Activated T-cell treated with anti-CD3 and anti-CD28 coated beads, Interleukin-2, amount 50 U/mL, for 1 hour (primary cell): ENCODE measurements at places on chromosomes 2 and 18.

DNA sequence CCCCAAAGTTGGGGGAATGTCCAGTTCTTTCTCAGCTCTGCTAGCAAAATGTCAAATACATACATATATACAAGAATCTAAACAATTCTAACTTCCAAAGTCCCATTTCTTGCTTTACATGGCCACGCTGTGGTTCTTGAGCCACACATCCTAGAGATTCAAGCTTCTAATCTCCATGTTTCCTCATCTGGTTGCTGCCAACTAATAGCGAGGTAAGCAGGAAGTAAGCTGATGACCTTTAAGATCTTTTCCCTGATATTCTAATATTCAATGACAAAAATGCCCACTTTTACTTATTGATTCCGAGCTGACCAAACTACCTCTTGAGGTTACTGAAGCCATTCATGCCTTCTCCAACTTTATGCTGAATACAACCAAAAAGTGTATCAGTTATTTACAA lies 3.3 kb downstream of the VPS54 start:
- no peak for DNase-seq

GRCh38 chr2:155256803-155257202 lies 558.3 kb downstream of the KCNJ3 start:
- DNase-seq = no peak

DNA sequence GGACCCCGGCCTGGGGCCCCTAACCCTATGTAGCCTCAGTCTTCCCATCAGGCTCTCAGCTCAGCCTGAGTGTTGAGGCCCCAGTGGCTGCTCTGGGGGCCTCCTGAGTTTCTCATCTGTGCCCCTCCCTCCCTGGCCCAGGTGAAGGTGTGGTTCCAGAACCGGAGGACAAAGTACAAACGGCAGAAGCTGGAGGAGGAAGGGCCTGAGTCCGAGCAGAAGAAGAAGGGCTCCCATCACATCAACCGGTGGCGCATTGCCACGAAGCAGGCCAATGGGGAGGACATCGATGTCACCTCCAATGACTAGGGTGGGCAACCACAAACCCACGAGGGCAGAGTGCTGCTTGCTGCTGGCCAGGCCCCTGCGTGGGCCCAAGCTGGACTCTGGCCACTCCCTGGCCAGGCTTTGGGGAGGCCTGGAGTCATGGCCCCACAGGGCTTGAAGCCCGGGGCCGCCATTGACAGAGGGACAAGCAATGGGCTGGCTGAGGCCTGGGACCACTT lies 16.4 kb downstream of the EMX1 start:
- DNase-seq = no peak

GRCh38 chr2:16669388-16669787 lies 3.8 kb upstream of the CYRIA start:
- no peak for DNase-seq

DNA sequence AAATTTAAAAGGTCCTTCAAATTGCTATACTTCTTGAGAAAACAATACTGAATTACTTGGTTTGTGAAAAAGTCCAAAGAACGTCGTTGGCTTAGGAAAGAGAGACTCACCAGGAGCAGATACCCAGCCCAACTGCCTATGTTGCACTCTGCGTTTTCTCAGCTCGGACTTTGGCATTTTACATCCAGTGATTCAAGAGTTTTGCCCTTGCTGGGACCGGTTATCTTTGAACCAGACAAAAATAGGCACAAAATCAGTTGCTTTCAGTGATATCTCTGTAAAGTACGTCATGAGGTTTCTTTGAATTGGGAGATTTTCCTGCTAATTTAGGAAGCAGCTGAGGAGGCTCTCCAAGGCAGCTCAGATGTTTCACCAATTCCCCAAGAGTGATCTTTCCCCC lies 29.3 kb downstream of the FHOD3 start:
- DNase-seq = no peak

GRCh38 chr2:25378731-25379490 lies 37.2 kb upstream of the DNMT3A start:
- DNase-seq = no peak

DNA sequence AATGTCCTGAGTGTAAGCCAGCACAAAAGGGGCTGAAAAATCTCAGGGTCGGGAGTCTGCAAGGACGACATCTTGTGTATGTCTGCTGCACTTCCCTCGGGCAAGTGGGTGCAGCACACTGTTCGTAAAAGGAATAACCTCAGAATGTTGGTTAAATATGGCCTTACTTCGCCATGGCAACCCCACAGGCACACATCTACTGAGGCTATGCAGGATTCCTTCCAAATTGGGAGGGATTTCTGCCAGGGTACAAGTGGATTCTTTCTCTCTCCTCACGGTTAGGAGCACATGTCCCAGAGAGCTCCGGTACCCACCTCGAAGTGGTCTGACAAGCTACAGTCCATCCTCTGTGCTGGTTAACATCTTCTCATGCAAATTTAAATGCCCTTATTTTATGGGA lies 277.7 kb upstream of the PXDN start:
- DNase-seq = no peak

GRCh38 chr18:76255070-76255683 lies 239.9 kb downstream of the ZNF516 start:
- DNase-seq = no peak
